Endothelial cell (in vitro differentiated cells): ENCODE measurements at places on chromosomes 13 and 19. TPM values are rescaled to one million over a fixed set of nuclear protein-coding genes. Genes with fewer than 3 reads are reported as not detected.

DNA sequence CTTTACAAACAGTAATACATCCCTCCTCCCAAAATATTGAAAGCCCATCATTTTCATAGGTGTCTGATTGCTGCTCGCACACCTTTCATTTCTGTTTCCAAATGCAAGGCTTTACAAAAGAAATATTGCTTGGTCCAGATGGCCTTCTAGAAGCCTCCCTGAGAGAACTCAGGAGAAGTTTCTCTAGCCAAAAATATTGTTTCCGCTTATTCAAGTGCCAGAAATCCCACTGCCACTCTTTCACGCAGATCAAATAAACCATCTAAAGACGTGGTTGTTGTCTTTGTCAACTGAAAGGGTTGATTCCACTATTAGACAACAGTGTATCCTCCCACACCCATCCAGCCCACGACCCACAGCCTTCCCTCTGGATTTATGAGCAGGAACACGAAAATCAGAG is 96.2 kb downstream of the ZIC5 start:
- no peak for DNase-seq

DNA sequence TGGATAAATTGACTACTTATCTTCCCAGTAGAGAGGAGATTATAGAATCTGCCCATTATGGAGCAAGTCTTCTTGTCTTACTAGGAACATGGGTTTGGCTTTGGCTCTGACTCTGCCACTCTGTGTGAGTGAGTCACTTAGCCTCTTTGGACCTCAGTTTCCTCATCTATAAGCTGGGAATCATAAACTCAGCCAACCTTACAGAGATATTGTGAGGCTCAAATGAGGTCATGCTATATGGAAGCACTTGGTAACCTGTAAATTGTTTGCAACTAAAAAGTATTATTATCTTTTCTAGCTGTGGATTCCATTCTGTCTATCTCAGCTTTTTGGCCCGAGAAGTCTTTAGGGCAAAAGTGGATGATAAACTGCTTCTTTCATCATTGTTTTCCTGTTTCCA is 186.8 kb upstream of the TSC22D1 start:
- DNase-seq: no peak

- no peak for DNase-seq
These were observed 32.5 kb downstream of the ZNF582 start for GRCh38 chr19:56360841-56361240.

Gene IL12RB1
- not detected for total RNA-seq

GRCh38 chr19:34430738-34431625 is 2.8 kb downstream of the UBA2 start:
- DNase-seq: peak; percentile 26

DNA sequence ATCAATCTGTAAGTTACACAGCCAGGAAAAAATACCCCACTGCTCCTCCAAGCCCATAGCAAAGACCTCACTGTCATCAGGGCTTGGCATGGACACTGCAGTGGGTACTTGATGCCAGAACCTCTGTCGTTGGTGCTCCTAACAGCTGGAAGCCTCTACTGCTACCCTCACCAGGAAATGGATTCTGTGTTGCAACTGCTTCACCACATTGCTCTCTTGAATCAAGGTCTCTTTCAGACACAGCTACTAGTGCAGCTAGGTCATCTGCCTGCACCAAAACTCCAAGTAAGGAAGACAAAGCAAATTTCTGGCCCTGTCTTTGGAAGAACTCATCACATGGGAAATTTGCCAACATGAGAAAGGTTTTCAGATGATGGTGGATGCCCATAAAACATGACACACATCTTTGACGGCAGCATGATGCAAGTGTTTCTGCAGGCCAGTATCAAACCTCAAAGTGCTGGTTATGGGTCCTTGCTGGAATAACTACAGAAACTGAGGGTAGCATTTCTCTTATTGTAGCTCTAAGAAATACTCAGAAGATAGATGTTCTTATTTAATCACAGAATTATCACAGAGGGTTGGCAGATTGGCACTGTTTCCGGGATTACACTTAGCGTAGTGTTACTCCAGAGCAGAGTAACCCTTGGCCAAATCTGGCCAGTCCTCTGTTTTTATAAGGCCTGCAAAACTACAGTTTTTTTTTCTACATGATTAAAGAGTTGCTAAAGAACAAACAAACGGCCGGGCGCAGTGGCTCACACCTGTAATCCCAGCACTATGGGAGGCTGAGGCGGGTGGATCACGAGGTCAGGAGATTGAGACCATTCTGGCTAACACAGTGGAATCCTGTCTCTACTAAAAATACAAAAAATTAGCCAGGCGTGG is 12.9 kb upstream of the PCCA start:
- DNase-seq: no peak

Gene KRTDAP
- total RNA-seq: not detected

GRCh38 chr19:51698296-51698695 is 5.2 kb downstream of the SPACA6 start:
- no peak for DNase-seq

DNA sequence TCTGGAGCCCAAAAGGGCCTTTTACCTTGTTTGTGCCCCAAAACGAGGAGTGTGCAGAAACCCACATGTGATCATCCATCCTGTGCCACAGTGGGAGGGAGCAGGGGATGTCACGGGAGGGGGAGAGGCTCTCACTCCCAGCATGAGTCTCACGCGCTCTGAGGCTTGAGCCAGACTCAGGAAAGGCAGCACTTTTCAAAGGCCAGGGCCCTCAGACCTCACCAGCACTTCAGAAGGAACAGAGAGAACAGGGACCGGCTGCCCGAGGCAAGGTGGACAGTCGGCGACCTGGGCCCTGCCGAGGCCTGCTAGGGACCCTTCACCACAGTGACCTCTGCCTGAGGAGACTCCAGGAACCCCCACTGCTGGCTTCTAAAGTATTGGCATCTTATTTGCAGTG is 71.7 kb upstream of the WASF3 start:
- no peak for DNase-seq

GRCh38 chr13:29543230-29544215 is 52.0 kb downstream of the SLC7A1 start:
- DNase-seq: no peak

Gene ZNF28
- 22.3 TPM for total RNA-seq

DNA sequence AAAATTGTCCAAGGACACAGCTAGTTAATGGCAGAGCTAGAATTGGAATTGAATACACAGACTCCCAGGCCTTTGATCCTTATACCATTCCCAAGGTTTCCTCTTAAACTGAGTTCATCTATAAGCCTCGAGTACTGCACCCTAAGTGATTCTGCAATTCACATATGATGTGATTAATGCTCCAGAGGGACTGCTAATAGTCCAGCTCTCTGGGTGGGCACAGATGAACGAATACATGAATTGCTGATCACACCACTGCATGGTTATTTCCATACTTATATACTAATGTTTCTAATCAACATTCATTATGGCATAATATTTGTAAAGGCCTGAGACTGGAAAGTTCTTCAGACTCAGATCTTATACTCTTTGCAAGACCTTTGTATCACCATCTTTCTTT is 101.8 kb downstream of the NUFIP1 start:
- no peak for DNase-seq

DNA sequence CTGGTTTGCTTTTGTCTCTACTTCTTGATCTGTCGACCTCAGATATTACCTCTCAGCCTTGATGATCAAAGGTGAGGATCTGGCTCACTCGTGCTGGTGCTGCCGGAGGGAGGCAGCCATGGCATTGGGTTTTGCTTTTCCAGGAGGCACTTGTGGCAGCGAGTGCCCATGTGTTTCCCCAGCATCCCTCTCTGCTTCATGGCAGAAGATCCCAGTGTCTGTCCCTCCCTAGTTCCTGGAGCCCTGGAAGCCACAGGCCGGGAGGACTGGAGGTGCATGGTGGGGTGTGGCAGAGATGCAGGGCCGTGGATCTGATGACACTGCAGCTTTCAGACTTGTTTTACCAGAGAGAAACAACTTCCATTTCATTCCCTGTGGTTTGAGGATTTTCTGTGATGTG is 47.5 kb downstream of the ANKRD10 start:
- DNase-seq: no peak

DNA sequence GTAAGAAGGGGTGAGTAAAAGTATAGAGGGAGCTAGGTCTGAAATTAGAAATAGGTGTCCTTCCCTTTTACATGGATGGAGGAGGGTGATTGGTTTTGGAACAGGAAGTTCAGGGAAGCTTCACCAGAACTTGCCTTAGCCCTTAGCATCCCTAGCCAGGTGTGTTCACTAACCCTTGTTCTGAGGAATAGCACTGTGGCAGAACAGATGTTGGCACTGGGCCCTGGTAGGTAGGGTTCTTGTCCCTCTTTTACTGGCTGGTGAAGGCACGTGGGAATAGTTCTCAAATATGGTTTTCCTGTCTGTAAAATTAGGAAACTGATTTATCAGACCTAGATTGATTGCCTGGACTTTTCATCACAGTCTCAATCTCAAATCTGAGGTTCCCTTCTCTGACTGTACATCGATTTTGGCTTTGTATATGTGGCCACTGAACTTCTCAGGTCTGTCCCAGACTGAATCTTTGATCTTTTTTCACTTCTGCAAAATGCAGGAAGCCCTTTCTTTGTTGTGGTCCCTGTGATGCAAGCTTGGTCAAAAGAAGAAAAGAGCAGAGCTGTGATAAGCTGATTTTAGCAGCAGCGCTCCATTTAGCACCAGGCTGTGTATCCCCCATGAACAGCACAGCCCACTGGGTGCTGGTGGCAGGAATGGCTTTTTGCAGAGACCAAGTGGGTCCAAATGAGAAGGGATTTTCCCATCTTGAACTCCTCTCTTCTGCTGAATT is 86.2 kb upstream of the HTR2A start:
- no peak for DNase-seq

GRCh38 chr13:58950911-58951310 is 1212.8 kb downstream of the DIAPH3 start:
- no peak for DNase-seq

DNA sequence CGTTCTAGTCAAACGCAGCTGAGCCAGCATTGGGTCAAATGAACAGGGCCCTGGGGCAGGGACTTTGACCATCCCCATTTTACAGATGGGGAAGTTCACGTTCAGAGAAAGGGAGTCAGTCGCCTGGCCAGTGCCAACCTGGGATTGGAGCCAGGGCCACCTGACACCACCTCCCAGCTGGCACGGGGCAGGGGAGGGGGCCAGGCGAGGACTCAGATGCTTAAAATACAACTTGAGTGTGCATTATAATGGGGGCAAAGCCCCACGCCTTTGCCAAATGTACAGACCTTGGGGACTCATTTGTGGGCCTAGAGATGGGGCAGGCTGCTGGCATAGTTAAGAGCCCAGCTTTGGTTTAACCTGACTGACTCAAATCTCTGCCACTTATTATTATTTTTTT is 14.6 kb downstream of the PRR12 start:
- no peak for DNase-seq

Gene FAM216B
- not detected for total RNA-seq

Gene GPR183
- total RNA-seq: not detected

DNA sequence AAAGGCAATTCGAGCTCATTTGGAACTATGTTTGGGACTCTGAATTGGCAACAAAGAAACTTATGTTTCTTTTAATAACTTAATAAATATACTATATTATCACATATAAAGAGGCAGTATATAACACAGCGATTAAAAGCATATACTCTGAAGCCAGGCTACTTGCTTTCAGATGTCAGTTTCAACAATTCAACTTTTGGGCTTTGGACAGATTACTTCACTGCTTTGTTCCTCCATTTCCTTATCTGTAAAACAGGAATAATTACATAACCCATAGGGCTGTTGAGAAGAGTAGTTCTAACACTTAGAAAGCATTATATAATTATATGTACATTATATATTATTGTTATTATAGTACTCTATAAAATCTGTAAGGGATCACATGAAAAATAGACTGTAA is 107.2 kb downstream of the EDNRB start:
- no peak for DNase-seq

Gene CGB1
- not detected for total RNA-seq

DNA sequence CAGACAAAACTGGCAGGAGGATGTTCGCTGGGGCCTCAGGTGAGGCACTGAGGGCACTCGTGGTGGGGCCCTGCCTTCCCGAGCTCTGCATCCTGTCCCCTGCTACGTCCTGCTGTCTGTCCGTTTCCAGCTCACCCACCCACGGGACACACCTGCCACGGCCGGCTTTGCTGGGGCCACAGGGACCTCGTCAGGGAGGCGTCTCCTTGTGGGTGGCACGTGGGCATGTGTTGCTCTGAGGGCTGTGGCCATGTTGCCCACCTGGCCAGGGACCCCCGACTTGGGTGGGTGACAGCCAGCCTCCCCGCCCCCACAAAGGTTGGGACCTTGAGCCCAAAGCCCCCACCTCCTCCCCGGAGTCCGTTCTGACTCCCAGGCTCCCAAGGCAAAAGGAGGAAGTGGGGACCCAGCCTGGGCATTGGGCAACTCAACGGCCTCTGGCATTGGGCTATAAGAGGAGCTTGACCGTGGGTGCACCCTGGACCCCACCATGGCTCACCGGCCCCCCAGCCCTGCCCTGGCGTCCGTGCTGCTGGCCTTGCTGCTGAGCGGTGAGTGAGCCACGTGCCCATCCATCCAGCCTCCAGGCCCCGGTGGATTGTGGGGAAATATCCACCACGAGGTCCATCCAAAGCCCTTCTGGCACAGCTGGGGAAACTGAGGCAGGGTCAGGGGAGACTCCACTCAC is at the start of gene PRTN3:
Gene PRTN3 (plus strand): TSS at position 481 of the 688 bp plus-strand sequence. CDS start 10 bp downstream, at position 491.
- DNase-seq: no peak
